ENCODE measurements at places on chromosomes 4 and X.

GRCh38 chr4:10853196-10853595 lies 168.6 kb upstream of the CLNK start:
- no peak overlapping the region for H3K27ac ChIP-seq
- H3K27me3 ChIP-seq: no peaks in the 10 kb centered on the region
- H3K4me3 ChIP-seq: no peak overlapping the region
- no peak for DNase-seq
- no peaks in the 10 kb centered on the region for H3K4me1 ChIP-seq
- H3K36me3 ChIP-seq: no peaks in the 10 kb centered on the region

GRCh38 chr4:87853108-87853507 lies 20.3 kb downstream of the MEPE start:
- no peaks in the 10 kb centered on the region for H3K36me3 ChIP-seq
- H3K27me3 ChIP-seq: no peaks in the 10 kb centered on the region
- H3K27ac ChIP-seq: no peak overlapping the region
- H3K4me1 ChIP-seq: peaks cover 4% of the 10 kb centered on the region
- H3K4me3 ChIP-seq: no peak overlapping the region
- DNase-seq: no peak

DNA sequence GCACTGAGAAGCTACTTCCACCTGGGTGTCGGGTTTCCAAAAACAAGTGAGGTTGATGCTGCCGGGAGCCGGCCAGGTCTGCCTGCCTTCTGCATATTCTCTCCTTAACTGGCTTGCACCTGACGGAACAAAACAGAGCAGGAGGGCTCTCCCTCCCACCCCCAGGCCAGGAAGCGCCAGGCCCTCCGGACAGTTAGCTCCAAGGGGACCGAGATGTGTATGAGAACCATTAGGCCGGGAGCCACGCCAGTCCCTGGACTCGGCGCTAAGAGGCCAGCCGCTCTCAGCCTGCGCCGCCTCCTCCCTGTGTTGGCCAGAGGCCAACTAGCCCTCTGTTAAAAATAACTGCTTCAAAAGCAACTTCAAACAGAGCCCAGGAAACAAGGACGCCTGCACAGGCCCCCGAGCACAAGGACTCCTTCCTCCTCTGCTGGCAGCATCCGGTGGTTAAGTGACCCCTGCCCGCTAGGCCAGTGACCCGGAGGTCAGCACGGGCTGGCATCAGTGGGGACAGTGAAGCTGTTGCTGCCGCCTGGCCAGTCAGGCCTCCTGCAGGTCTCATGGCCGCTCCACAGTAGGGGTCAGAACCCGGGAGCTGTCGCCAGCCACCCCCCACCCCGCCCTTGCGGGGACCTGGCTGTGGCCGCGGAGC lies 107.9 kb downstream of the ABLIM2 start:
- no peaks in the 10 kb centered on the region for H3K27me3 ChIP-seq
- no peaks in the 10 kb centered on the region for H3K36me3 ChIP-seq
- H3K4me1 ChIP-seq: no peaks in the 10 kb centered on the region

DNA sequence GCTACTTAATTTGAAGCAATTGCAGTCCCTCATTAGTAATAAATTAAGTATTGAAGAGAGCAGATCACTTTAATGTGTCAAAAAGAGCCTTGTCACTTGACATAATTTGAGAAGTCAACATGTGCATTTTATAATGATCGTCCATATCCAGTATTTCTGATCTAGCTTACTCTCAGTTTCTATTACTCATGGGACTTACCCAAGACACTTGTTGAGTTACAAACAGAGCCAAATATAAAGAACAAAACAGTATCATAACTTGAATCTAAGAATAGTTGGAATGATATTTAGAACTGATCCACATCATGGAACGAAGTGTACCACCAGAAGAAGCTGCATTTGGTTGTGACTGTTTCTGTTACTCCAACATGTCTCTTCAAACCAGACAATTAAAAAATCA lies 54.7 kb downstream of the SLITRK4 start:
- no peaks in the 10 kb centered on the region for H3K27me3 ChIP-seq
- no peak for DNase-seq
- no peaks in the 10 kb centered on the region for H3K4me1 ChIP-seq
- no peak overlapping the region for H3K4me3 ChIP-seq
- no peak overlapping the region for H3K27ac ChIP-seq

- no peak overlapping the region for H3K27ac ChIP-seq
- H3K36me3 ChIP-seq: no peaks in the 10 kb centered on the region
- no peaks in the 10 kb centered on the region for H3K27me3 ChIP-seq
- H3K4me1 ChIP-seq: no peaks in the 10 kb centered on the region
Measured at GRCh38 chrX:107135049-107135964, 16.7 kb upstream of the RBM41 start.
